ENCODE measurements at places on chromosomes 12 and 14.

GRCh38 chr14:95282354-95282985 is 37.2 kb downstream of the CLMN start:
- DNase-seq = no peak

GRCh38 chr12:93128332-93128707 is 199.2 kb upstream of the EEA1 start:
- no peak for DNase-seq

DNA sequence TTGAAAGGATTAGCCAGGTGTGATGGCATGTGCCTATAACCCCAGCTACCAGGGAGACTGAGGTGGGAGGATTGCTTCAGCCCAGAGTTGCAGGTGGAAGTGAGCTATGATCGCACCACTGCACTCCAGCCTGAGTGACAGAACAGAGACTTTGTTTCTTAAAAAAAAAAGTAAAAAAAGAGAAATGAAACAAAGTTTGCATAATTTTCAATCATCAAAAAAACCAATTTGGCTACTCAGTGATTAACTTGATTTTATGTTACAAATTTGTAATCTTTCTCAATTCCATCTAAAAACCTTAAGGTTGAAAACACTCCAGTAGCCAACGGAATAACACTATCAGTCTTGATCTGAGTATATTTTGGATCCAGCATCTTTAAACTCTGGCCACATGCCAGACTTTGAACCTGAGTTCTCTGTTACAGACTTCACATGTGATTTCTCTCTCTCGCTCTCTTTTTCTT is 12.6 kb upstream of the DENND5B start:
- no peak for DNase-seq

GRCh38 chr12:80763874-80764273 is 47.2 kb downstream of the MYF5 start:
- peak; percentile 30 for DNase-seq

DNA sequence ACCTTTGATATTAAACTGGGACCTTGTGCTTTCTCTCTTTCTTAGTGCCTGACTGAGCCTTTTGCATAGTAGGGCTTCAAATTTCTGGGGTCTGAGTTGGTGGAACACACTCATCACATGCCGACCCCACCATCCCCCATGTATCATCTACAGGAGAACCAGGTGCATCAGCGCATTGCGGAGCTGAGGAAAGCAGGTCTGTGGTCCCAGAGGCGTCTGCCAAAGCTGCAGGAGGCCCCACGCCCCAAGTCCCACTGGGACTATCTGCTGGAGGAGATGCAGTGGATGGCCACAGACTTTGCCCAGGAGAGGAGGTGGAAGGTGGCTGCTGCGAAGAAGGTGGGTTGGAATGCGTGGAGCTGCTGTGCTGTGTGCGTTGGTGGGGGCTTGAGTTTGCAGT is 37.8 kb downstream of the EP400 start:
- no peak for DNase-seq

- no peak for DNase-seq
Observed at GRCh38 chr12:131030472-131031328, 77.0 kb downstream of the ADGRD1 start.

- no peak for DNase-seq
Observed at GRCh38 chr14:101108579-101109346, 205.2 kb upstream of the RTL1 start.

- DNase-seq = no peak
Observed at GRCh38 chr12:50600364-50600763, 95.6 kb downstream of the DIP2B start.

- DNase-seq = no peak
Observed at GRCh38 chr14:33897878-33898535, 52.9 kb downstream of the EGLN3 start.

DNA sequence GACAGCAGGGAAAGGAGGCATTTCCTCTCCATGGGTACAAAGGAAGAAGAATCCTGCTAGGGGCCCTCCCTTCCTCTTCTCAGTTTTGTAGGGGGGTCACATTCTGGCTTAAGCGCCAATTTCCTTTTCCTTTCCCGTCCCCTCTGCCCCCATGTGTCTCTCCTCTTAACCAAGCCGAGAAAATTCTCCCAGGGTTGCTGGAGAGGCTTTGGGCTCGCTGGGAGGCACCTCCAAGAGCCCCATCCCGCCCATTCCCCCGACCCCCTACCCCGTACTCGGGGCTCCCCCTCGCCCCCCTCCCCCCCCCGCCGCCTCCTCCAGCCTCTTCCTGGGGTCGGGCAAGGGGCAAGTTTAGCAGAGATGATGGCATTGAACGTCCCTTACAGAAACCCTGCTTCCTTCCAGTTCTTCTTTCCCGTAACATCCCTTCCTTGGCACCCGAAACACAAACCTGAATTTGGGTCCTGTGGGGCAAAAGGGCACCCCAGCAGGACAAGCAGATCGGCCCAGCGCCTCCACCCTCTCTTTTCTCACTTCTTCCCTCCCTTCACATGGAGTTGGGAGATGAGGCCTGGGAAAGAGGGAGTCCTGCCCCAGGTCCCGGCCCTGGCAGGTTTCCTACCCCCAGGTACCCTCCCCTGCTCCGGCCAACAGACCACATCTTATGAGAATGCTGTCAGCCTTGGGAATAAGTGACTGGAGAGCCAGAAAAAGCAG is 13.7 kb downstream of the PLEKHG6 start:
- DNase-seq = no peak

DNA sequence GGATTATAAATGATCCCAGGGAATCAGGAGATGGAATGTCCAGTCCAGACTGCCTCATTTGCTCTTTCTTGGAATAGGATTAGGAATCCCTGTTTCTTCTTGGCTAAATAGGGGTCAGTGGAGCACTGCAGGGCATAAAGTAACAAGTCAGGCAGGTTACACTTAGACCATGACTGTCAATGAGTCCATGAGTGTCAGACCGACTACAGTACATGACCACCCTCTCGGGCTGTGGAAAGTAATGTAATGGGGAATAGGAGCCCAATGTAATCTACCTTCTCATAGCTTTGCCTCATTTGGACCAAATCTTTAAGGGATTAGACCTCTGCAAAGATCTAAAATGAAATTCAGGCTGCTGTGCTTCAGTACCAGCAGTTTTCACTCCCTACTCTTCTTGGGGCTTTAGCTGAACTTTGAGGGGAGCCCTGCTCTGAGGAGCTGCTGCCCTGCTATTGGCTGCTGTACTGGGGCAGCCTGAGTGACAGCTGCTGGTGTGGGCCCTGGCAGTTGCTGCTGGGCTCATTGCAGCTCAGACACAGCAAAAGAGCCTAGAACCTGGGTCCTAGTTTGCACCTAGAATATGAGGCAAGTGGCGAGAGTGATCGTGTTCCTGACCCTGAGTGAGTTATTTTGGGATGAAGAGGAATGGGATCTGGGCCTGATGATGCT is 62.2 kb upstream of the OR4E1 start:
- no peak for DNase-seq

DNA sequence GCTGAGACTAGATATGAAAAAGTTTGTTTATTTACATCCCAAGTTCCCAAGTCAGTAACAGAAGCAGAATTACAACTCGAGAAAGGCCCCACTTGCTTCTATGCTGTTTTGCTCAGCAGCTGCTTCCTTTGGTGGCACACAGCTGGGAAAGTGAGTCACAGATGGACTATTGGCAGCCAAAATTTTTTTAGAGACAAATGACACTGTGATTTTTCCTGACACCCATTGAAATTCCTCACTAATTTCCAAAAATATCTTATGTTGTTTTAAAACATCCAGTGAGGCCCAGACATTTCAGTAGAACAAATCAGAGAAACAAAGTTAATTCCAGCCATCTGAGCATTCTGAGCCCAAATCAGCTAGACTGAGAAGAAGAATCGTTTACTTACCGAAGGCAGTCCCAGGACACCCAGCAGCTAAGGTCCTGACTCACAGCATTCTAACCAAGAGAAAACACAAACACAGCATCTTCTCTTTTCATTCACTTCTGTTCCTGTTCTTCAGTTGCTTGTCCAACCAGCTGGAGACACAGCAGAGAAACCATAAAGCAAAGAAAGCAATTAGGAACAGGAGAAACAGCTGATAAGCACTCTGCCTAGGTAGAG is 188.3 kb downstream of the DAD1 start:
- DNase-seq = no peak

DNA sequence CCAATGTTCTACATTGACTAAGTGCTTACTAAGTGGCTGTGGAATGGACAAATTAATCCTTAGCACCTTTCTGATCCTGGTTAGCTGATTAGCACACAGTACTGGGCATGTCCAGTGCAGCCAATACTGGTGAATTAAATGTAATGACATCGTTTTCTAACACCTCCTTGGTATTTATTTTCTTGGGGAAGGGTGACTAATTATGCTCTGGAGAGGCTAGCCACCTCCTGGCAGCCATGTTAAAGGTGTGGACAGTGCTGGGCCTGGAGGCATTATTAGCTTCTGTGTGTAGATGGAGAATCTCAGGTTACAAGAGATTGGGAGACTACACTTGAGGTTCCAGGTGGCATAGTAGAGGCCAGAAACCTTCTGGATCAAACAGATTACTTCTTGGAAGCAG is 230.9 kb upstream of the DDHD1 start:
- no peak for DNase-seq

- no peak for DNase-seq
Observed at GRCh38 chr12:118259079-118259478, 113.6 kb downstream of the TAOK3 start.

DNA sequence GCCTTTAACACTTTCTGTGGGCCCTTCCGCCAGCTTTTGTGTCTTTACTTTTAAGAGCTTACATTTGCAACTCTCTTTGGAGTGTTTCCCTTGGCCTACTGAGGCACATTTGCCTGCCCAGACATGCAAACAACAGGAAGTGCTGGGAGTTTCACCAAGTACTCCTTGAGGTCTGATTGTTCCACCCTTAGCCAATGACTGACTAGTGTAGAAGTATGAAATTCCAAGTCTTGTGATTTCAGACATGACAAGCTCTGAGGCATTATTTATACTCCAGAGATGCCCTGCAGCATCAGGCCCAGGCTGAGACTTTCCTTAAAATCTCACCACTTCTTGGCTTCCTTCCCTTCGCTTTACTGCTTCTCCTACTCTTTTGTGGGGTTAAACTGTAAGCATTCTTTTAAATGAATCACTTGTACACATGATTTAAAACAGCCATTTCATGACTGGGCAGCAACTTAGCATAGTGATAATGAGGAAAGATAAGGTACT is 174.1 kb downstream of the SLC6A15 start:
- DNase-seq = peak; percentile 27

- DNase-seq = peak; percentile 40
Observed at GRCh38 chr12:25557830-25558436, 4.8 kb upstream of the LMNTD1 start.

- DNase-seq = no peak
Observed at GRCh38 chr14:33768458-33768830, 182.4 kb downstream of the EGLN3 start.

DNA sequence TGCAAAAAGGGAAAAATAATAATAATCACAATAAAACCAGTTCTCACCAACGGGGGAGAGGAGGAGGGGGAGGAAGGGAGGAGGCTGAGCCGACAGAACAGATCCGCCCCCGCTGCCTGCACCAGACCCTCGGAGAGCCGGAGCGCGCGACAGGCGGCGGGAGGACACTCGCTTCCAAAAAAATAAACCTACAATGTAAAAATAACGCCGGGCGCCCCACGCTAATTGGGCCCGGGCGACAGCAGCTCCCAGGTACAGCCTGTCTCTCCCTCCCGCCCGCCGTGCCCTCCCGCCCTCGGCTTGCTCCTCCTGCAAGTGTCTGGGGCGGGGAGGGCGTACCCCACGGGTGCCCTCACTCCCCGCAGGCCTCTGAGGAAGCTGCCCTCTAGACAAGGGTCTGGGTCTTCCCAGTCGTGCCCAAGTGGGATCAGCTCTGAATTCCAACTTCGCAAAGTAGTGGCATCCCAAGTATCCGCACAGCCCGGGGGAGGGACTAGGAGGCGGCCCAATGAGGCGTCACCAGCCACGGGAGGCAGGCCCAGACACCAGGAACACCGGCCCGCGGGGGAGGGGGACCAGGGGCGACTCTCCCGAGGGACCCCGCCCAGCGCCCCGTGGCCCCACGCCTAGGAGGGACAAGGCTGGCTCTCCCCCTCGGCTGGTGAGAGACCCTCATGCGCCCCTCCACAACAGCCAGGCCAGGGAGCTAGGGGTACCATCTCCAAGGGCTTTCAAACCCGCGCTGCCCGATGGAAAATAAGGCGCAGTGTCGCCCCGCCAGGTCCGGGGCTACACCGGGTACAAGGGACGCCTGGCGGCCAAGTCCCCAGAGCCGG is 1.0 kb downstream of the NCOR2 start:
- DNase-seq = peak; percentile 86

DNA sequence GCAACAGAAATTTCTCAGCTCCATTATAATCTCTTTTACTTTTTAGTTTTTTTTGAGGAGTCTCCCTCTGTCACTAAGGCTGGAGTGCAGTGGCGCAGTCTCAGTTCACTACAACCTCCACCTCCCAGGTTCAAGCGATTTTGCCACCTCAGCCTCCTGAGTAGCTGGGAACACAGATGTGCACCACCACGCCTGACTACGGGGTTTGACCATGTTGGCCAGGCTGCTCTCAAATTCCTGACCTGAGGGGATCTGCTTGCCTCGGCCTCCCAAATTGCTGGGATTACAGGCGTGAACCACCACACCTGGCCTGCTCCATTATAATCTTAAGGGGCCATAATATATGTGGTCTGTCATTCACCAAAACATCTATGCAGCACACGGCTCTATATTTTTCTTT is 23.4 kb downstream of the HNRNPC start:
- DNase-seq = no peak

DNA sequence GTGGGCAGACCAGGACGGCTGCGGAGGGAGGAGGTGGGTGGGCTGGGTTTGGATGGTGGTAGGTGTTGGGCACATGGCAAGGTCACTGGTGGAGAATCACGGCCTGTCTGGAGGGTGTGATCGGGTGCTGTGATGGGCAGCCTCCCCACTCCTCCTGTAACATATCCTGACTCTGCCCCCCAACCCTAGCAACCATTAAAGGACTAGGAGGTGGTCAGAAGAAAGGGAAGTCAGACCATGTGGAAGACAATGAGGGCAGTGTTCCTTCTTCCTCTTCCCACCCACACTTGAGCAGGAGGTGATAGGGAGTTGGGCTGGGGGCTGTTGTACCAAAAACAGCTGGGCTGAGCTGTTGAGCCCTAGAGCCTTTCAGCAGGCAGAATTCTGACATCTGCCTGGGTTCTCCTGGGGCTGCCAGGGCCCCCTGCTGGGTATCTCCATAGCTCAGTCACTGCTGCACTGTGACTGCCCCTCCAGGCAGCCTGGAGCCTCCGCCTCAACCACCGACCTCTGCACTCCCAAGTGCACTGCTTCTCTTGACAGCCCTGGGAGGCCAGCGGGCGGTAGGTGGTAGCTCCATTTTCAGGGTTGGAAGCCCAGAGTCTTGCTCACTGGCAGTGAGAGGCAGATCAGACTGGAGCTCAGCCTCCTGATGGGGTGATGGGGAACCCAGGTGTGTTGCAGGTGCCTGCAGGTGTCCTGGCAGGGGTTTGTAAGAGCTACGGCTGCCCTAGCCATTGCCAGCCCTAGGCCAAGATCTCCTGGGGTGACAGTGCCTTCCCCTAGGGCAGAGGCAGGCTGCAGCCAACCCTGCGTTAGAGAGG is 15.4 kb downstream of the VASH1 start:
- peak; percentile 70 for DNase-seq

Measured in COLO829 (cell line).